ENCODE measurements at places on chromosomes 11 and 22.

DNA sequence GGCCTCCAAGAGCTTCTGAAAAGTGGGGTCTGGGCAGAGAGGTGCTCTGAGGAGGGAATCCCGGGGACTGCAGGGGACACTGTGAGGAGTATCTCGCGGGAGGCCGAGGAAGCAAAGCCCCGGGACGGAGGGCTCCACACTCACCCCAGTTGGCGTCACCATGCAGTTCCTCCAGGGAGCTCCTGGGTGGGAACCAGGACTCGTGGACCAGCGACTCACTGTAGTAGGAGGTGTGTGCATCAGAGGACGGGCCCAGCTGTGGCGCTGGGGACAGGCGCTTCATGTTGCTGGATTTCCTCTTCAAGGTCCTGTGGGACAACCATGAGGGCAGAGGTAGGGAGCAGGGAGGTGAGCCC, 4.8 kb downstream of the SUN2 start:
- no peak for DNase-seq

GRCh38 chr11:31301549-31302510, 67.7 kb downstream of the DCDC1 start:
- DNase-seq = no peak

DNA sequence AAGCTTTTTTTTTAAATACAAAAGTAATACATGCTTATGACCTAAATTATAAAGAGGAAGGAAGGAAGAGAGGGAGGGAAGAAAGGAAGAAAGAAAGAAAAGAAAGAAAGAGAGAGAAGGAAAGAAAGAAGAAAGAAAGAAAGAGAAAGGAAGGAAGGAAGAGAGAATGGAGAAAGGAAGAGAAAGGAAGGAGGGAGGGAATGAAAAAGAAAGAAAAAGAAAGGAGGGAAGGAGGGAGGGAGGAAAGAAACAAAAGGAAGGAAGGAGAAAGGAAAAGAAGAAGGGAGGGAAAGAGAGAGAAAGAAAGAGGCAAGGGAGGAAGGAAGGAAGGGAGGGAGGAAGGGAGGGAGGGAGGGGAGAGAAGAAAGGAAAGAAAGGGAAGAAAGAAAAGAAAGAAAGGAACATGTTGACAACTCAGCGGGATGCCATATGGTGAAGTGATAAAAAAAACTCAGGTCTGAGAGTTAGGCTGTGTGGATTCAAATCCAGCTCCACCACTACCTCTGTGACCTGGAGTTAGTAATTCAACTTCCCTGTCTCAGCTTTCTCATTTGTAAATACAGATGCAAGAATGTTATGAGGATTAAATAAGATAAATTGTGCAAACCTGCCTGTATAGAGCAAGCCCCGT, 9.6 kb upstream of the EED start:
- no peak for DNase-seq

DNA sequence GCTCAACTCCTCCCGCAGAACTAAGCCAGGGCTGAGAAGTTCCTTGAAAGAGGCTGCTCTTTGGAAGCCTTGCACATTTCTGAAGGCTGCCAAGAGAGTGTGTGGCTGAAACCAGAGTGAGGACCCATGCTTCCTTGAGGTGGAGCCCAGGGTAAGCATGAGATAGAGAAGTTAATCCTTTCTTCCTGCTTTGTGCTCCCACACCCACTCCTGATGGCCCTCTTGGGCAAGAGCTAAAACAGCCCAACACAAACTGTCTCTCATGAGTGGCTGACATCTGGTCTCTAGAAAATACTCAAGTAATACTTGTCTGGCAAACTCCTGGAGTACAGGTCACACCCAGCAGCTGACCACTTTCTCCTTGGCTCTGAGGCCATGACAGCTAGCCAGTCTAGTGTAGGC, 523.7 kb downstream of the INSC start:
- no peak for DNase-seq

DNA sequence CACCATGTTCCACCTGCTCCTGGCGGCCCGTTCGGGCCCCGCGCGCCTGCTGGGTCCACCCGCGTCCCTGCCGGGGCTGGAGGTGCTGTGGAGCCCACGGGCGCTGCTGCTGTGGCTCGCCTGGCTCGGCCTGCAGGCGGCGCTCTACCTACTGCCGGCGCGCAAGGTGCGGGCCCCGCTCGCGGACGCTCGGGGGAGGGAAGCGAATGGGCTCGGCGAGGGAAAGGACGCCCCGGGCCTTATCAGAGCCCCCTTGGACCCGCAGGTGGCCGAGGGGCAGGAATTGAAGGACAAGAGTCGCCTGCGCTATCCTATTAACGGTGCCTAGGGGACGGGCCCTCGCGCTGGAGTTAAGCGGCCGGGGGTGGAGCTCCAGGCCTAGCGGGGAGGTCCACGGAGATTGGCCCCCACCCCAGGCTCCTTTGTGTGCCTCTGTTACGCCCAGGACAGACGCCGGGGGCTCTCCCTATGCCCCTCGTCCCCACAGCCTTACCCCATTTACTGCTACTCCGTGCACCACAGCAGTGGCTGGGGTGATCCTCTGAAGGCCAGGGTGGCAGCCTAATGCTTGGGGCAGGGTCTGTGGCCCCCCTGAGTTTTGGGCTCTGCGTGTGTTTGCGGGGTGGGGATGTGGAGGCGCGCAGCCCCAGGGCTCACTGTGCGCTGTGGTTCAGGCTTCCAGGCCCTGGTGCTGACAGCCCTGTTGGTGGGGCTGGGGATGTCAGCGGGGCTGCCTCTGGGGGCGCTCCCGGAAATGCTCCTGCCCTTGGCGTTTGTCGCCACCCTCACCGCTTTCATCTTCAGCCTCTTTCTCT, 1.1 kb downstream of the TM7SF2 start:
- peak; percentile 61 for DNase-seq

DNA sequence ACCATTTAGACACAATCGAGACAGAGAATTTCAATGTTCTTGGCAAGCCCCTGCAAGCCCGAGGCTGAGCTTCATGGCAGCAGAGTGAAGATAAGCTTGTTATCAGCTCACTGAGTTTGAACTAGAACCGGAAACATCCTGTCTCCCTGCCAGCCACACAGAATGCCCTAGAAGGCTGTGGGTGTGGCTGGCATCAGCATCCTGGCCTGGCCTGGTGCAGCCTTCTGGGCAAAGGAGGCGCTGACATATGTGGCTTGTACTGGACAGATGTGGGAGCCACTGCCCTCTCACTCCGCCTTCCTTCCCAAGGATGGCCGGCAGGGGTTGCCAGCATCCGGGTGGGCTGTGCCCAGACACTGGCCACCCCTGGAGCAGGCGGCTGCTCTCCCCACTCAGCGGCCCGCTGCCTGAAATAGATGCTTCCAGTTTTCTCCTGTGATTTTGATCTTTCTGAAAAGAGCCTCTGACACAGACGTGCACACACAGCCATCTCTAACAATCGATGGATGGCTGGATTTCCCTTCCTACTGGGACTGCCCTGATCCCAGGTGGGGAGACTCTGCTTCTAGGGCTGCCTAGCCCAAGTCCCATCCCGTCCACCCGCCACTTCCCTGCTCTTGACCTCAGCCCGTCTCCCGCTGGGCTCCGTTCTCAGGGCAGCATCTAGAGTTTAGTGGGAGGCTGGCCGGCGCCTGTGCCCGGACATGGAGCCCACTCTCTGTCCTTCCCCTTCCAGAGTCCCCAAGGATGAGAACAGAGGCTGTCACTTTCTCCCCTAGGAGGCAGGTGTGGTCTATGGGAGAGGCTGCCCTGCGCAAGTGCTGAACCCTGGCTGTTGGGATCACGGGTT, 149.7 kb downstream of the CTTN start:
- no peak for DNase-seq

DNA sequence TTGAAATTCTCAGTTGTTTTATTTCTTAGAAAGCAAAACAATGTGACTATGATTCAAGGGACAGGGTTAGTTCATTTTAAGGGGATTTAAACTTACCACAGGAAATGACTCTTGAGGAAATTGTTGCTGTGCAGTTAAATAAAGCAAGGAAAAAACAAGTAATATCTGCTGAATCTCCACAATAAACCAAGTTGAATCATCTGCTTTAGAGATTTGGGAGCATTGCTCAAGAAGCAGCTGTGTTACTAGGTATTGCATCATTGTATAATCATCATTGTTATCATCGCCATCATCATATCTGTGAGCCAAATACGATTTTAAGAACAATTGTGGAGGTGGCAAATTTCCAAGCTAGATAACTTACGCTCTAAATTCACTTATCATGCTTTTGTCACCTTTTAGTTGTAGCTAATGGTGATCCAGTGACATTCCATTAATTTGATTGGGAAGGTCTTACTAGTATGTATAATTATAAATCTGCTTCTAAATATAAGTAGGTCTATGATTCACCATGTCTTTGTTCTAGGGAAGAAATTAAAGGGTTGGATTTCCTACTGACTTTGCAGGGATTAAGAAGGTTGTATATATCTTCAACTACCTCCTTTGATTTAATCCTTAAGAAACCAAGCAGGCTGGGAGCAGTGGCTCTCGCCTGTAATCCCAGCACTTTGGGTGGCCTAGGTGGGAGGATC, 19.9 kb downstream of the MMP10 start:
- no peak for DNase-seq

DNA sequence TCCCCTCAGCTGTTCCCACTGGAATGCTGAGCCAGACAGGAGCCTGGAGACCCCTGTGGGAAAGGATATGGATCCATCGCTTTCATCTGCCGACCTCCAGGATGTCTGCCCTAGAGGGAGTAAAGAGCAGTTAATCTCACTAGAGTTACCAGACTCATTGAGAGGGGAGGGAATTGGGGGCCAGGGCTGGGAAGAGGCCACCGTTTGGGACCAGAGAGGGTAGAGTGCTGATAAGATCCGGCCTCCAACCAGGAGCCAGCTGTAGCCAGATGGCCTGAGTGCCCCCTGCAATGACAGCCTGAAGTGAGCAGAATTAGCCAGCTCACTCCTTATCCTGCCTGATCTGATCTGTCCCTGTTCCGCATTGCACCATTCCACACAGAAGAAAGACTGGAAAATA, 3.7 kb upstream of the APLNR start:
- DNase-seq = peak; percentile 28

GRCh38 chr11:102447193-102447592, 5.4 kb downstream of the TMEM123 start:
- no peak for DNase-seq

GRCh38 chr11:130765406-130765805, 150.9 kb downstream of the SNX19 start:
- DNase-seq = no peak

GRCh38 chr11:34240150-34240494, 117.7 kb downstream of the ABTB2 start:
- DNase-seq = no peak

GRCh38 chr22:27433585-27434190, 367.9 kb downstream of the MN1 start:
- DNase-seq = no peak

DNA sequence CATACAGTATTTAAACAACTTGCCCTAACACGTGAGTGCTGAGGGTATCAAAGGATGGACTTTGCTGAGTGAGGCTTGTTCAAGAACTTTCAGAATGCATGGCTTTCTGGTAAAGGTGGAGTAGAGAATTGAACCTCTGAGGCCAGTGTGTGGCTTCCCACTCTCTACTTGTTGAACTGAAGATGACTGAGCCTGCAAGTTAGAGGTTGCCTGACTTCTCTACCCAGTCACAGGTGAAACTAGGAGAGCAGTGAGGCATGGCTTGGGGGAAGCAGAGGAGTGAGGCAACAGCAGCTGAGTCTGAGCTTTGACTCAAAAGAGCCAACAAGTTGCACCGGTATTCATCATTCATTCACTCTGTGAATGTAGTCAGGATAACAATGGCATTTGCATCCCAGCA, 256.4 kb upstream of the SESN3 start:
- DNase-seq = peak; percentile 27

DNA sequence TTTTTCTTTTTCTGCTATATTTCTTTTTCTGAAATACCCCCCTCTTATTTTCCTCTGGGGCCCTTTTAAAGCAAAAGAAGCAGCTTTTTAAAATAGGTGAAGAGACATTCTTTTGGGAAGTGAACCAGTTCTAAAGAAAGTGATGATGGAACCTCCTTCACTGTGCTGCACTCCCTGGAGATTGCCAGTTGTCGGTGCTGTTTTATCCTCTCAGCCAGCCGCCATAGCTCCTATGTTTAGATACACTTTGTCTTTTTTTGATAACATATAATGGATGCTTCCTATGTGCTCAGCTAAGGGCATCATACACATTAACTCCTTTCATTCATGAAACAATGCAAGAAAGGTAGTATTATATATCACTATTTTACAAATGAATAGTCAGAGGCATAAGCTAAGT, 14.0 kb downstream of the CFAP300 start:
- peak; percentile 20 for DNase-seq

GRCh38 chr11:64660706-64661105, 62.3 kb downstream of the NRXN2 start:
- DNase-seq = no peak

DNA sequence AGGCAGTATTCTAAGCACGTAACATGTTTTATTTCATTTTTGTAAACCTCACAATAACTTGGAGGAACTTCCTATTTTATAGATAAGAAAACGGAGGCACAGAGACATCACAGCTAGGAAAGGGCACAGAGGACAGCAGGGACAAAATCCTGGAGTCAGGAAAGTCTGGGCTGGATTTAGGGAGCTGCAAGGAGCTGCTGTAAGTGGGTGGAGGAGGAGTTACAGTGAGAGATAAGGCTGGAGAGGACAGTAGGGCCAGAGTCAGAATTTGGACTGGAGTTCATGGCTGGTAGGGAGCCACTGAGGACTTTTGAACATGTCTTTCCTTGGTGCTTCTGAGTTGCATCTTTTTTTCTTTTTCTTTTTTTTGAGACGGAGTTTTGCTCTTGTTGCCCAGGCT, 32.2 kb upstream of the PTPRJ start:
- no peak for DNase-seq

DNA sequence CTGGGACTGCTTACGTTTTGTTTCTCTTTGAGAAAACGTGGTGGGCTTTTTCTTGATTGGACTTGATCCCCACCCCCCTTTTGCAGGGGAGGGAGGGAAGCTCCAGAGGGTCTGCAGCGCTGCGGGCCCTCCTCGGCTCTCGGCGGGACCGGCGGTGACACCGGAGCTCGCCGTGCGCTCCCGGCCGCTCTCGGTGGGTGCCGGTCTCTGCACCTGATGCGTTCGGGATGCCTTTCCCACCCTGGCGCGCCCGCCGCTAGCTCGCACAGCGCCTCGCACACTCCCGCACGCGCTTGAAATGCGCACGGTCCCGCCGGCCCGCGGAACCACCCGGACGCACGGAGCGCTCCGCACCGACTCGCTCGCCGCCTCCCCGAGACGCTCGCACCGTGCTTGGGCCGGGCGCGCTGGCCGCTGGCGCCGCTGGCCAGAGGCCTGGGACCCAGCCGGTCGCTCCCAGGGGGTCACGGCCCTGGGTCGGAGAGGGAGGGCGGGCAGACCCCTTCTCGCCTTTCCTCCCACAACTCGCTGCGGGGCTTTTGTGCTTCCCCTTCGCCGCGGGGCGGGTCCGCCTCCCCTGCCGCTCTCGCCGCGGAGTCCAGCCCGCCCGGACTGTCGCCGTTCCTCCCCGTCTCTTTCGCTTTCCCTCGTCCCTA, 1.0 kb downstream of the ZBTB16 start:
- DNase-seq = peak; percentile 41

DNA sequence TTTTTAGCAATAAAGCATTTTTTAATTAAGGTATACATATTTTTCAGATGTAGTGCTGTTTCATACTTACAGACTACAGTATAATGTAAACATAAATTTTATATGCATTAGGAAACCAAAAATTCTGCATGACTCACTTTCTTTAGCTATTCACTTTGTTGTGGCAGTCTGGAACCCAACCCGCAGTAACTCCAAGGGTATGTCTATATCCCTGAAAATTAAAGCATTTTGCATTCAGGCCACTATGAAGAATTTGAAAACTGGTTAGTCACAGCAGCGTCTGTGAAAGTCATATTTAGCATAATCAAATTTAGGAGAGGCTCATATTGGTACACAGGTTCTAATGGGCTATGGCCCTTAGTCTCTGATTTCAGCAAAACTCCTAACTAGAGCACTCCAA, 46.8 kb downstream of the BBOX1 start:
- no peak for DNase-seq

All from iPS-NIHi11 (cell line).